Pulmonary artery endothelial cell (primary cell): ENCODE measurements at places on chromosomes 13 and 19. TPM values are rescaled to one million over a fixed set of nuclear protein-coding genes. Genes with fewer than 3 reads are reported as not detected.

DNA sequence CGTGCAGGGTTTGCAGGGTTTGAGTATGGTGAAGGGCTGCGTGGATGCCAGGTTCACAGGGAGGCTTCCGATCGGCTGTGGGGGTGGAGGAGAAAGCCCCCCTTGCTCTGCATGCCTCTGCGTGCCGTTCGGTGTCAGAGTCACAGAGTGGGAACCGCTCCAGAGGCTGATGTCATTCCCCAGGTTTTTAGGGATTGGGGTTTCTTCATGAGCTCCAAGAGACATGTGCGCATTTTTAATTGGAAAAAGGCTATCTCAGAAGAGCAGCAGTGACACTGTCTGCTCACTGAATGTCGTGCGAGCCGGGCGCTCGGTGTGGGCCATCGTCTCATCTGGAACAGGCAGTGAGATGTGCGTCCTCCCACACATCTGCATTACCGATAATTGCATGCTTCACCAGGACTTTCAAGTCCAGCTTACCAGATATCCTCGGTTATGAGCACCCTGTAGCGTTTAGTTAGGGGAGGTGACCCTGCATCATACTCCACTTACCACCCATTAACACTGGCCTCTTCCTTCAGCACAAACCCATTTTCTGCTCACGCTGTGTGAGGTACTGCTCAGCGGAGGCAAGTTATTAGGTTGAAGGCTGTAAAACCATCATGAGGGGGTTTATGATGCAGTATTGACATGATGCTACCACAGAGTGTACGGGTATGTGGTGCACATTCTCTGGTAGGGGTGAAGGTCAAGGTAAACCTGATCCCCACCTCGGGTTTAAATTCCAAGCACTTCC, 1.7 kb downstream of the MCF2L start:
- DNase-seq: no peak

Gene ZNF681
- 0.26 and 1.3 TPM in 2 replicates for total RNA-seq

- no peak for DNase-seq
Measured at GRCh38 chr19:31317093-31317492, 32.1 kb downstream of the TSHZ3 start.

DNA sequence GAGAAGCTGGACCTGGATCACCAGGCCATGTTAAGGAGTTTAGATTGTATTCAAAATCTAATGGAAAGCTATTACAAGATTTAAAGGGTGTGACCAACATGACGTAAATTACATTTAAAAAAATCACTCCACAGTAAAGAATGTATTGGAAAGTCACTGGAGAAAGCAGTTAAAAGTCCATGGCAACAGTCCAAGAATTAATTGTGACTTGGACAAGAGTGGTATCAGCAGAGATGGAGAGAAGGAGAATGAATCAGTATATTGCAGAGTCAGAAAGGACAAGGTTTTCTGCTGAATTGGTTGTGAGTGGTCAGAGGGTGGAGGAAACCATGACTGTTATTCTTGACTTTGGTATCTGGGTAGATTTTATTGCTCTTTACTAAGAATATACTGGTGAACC, 535.1 kb upstream of the SLITRK1 start:
- DNase-seq: no peak

- DNase-seq: no peak
Measured at GRCh38 chr13:111365149-111366005, 44.9 kb downstream of the TEX29 start.

GRCh38 chr13:110536006-110536693, 25.4 kb downstream of the RAB20 start:
- no peak for DNase-seq

DNA sequence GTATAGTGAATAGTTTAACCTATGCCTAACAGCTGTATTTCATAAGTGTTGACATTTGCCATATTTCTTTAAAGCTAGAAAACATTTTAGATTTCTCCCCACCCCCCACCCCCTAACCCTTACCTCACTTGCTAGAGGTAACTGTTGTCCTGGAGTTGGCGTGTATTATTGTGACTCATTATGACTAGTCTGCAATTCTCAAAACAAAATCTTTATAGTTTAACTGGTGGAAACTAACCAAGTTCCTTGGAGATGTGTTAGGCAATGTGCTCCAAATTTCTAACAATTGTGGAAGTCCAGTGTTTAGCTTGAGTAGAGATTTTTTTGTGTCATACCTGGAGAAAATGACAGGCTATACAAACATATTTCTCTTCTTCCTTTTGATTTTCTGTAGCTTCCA, 38.0 kb downstream of the KCTD4 start:
- DNase-seq: peak; percentile 39

- DNase-seq: no peak
Measured at GRCh38 chr13:39159846-39160370, 121.7 kb downstream of the NHLRC3 start.

DNA sequence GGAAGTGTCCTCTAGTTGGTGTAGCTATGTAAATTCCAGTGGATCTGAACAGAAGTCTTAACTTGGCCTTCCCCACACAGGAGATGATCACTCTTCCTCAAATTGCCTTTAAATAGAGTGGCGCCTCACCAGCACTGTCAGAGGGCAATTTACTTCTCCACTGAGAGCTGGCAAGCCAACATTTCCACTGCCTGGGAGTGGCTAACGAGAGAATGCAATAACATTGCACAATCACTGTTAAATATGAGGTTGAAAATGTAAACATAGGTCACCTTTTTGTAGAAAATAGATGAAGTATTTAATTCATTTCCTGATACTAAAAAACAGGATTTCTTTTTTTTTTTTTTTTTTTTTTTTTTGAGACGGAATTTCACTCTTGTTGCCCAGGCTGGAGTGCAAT, 55.4 kb upstream of the UBL3 start:
- no peak for DNase-seq

Gene ZNF578
- 2.2 and 3.8 TPM in 2 replicates for total RNA-seq

Gene CD320
- total RNA-seq: 32.5 and 35.6 TPM in 2 replicates

- no peak for DNase-seq
Measured at GRCh38 chr19:3984584-3984907, 717 bp downstream of the EEF2 start.

Gene KLF1
- total RNA-seq: not detected in 2 replicates

GRCh38 chr13:90545070-90545840, 802.2 kb upstream of the MIR17HG start:
- no peak for DNase-seq

Gene VRK3
- 16.4 and 22.4 TPM in 2 replicates for total RNA-seq

Gene ZNF283
- total RNA-seq: 7.9 and 13.0 TPM in 2 replicates

GRCh38 chr13:62250501-62251201, 835.0 kb upstream of the PCDH20 start:
- DNase-seq: no peak

- DNase-seq: no peak
Measured at GRCh38 chr13:42977219-42977659, 14.8 kb downstream of the EPSTI1 start.

- DNase-seq: no peak
Measured at GRCh38 chr13:108176685-108177274, 38.6 kb downstream of the LIG4 start.

Gene OVOL3
- total RNA-seq: not detected in 2 replicates

DNA sequence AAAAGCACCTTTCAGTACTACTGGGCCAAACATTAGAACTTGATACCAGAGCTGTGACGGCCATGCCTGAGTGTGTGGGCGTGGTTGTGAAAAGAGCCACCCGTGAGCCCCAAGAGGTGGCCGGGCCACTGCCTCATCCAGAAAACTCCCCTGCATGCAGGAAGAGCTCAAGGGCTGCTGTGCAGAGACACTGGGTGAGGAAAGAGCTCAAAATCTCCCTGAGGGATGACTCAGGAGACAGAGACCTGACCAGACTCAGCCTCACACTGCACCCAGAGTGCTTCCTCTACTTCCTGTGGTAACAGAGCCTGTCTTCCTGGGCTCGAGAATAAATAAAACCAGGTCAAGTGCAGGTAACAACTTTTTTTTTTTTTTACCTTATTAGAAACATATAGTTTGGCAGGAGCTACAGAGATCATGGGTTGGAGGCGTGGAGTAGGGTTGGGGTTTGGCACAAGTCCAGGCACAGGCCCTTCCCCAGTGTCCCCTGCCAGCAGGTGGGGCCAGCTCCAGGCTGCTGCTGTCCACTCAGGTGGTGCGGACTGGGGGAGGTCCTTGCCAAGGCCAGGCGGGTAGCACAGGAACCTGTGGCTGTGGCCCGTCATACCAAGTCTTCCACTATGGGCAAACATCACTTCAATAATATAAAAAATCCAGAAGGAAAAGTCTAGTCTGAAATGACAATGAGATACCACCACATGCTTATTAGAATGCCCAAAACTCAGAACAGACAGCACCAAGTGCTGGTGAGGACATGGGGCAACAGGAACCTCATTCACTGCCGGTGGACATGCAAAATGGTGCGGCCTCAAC, 25.5 kb downstream of the ELL start:
- DNase-seq: no peak

DNA sequence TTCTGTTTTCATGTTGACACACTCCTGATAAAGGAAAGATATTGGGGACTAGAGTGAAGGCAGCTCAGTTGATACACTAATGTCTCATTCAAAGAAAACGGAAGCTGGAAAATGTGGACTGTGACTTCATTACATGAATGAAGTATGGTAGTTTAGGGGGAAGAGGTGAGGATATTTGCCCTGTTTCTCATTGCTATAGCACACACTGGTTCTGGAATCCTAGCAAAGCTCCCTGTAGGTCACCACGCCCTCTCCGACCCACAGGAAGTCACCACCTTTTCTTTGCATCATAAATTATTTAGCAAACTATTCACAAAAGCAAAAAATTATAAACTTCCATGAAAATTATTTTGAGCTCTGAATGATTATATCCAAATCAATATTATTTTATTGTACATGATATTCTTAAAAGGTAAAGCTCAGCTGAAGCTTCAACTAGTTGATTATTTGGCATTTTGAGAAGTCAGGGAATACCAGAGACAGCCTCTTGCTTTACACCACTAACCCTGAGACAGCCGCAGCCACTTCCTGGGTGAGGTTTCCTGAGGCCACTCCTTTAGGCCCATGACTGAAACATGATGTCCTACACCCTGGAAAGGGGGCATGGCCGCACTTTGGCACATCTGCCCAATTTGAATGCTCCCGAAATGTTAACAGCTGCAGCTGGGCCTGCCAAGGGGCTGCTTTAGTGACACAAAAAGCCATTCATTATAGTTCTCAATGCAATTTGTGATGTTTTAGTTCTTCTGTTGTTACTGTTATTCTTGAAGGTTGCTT, 50.0 kb upstream of the WDFY2 start:
- no peak for DNase-seq

Gene ZNF562
- total RNA-seq: 19.3 and 40.5 TPM in 2 replicates
